Kidney capillary endothelial cell (primary cell): ENCODE measurements at places on chromosomes 2 and 18.
A peak's percentile ranks its signal among the peaks of the same experiment; 100 is the strongest.

- DNase-seq: no peak
Measured at GRCh38 chr2:179376881-179377280, 112.2 kb upstream of the SESTD1 start.

DNA sequence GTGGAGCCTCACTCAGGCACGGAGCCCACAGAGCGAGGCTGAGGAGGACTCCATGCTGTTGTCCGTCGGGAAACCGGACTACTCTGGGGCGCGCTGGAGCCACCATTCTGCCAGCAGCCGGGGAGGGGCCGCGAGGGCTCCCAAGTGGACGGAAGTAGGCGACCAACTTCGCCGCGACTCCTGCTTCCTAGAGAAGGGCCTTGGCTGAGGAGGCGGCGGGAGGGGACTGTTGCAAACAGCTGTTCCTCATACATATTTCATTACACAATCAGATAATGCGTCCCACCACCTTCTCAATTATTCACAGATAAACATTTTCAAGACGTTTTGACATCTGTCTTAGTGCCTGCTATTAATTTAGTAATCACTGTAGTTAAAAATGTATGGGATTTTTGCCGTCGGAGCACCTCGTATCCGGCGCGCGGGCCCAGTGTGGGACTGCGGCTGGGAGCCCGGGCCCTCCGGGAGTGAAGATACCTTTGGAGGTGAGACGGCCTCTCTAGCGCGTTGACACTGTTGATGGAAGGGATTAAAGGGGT is 11.7 kb upstream of the SIX3 start:
- no peak for DNase-seq

DNA sequence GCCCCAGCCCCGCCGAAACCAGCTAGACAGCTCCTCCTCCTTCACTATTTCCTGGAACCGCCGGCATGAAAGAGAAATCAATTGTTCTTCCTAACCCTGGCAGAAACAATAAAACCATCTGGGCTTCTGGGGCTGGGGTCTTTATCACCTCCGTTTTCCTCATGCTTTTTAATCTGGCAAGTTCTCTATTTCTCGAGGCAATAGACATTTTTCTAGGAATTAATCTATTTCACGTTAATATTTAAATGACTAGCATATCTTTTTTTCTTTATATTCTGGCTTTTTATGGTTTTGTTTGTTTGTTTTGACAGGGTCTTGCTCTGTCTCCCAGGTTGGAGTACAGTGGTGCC is 1.4 kb upstream of the KIF1A start:
- DNase-seq: no peak

DNA sequence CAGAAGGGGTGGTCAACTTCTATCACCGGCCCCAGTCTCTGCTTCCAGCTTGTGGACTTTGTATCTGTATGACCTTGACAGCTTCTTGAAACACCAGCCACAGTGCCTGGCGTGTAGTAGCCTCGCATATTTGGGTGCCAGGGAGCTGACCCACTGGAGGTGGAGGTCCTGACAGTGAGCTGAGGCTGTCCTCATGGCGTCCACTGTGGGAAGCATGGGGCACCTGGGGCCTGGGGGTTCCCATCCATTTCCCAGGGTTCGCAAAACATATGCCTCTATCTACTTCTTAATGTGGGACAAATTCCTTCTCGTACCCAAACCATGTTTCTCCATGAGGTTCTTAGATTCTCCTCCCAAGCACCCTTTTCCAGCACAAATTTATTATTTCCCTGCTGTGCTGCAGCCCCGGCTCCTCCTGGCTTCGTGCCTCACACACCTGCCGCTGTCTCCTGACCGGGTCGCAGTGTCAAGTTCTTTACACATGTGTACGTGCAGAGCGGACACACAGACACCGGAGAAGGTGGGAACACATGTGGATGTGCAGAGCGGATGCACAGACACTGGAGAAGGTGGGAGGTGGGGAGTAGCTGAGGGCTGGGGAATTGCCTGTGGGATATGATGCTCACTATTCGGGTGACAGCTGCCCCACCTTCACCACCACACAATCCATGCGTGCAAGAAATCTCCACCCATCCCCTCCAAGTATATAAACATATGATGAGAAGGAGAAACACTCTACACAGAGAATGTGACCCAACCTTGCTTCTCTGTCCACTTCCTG is 23.4 kb downstream of the TMEM18 start:
- no peak for DNase-seq

DNA sequence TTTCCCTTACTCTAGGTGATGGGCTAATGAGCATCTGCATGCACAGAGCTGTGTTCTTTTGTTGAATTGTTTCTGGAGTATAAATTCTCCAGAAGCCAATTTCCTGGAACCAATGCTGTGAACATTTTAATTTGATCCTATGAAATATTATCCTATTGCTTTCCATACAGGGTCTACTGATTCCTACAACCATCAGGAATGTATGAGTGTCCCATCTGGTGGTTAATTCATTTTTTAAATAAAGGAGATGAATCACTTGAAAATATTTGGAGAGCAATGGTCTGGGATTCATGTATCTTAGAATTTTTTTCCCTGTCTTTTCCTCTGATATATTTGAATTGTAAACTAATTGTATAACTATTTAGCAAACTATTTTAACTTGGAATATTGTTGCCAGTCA is 14.0 kb downstream of the KIF5C start:
- no peak for DNase-seq

DNA sequence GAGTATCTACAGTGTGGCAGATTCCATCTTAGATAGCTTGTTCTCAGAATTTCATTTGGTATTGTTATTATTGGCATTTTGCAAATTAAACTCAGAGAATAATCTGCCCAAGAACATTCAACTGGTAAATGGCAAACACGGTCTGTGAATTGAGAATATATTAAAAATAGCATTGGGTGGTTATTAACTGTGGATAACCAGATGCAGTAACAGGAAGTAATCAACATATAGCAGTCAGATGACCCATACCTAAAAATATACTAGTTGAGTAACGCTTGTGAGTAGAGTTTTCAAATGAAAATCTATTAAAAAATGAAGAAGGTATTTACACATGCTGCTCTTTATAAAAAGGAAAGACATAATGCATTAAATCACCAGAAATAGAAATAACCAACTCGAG is 129.5 kb downstream of the ZNF804A start:
- no peak for DNase-seq

DNA sequence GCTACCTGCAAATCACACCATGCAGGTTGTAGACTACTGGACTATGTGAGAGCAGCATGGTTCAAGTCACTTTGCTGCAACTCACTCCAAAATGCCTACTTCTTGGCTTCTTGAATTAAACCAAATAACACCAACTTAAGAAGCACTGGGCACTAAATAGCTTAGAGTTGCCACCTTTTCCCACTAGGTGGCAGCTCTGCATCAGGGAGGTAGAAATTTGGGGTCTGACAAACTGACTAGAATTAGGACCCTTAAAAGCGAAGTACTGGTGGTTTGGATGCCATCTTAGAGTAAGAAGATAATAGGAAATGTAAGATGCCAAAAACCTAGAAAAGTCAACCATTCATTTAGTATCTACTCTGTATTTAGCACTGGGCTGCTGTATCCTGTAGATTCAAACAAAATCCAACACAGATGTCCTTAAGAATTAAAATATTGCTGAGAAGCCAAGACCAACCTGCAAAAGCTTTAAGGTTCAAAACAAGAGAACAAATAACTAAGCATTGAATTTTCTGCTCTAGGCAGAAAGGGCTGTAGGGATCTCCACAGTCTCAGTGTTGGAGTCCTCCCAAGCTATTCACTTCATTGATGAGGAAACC is 65.5 kb downstream of the CCBE1 start:
- DNase-seq: peak; percentile 12

GRCh38 chr2:96156011-96156820 is 11.0 kb upstream of the DUSP2 start:
- DNase-seq: no peak

- DNase-seq: no peak
Measured at GRCh38 chr2:200438251-200438650, 71.6 kb downstream of the KCTD18 start.

DNA sequence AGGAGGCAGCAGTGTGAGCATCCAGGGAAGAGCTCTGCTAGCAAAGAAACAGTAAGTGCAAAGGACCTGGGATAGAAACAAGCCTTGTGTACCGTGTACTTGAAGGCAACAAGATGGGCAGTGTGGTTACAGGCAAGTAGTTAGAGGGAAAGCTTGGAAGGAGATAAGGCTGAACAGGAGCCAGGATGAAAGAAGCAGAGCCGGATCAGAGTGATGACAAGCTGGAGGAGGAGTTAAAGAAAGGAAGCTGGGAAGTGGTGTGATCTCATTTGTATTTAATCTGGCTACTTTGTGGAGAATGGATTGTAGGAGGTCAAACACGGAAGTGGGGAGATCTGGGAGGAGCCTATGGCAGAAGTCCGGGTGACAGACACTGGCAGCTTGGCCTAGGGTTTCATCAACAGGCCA is 44.7 kb upstream of the VPS54 start:
- DNase-seq: peak; percentile 63

DNA sequence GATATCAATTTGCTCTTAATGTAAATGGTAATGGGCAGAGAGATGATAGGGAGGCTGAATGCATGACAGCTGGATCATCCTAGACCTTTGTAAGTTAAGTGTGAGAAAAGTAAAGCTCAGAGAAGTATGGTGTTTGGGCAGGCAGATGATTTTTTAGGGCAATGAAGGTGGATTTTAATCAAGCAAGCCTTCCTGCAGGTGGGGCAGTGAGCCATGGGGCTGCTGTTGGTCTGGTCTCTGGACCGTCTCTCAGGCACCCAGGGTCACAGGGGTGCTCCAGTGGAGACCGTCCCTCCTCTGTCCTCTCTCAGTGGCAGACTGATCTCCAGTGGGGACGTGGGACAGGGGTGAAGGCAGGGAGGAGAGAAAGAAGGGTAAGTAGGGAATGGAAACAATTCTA is 69.8 kb upstream of the STK17B start:
- no peak for DNase-seq

- no peak for DNase-seq
Measured at GRCh38 chr2:53129851-53130250, 637.8 kb upstream of the CHAC2 start.

DNA sequence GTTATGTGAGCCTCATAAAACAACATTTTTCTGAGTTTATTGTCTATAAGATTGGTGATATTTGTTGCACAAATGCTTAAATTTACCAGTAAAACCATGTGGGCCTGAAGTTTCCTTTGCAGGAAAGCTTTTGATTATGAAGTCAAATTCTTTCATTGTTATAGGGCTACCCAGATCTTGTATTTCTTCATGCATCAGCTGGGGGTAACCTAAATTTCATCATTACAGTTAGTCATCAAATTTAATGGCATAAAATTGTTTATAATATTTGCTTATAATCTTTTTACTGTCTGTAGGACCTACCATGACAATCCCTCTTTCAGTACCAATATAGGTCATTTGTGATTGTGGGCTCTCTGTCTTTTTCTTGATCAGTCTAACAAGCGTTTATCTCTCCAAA is 47.8 kb downstream of the SMAD2 start:
- DNase-seq: no peak

DNA sequence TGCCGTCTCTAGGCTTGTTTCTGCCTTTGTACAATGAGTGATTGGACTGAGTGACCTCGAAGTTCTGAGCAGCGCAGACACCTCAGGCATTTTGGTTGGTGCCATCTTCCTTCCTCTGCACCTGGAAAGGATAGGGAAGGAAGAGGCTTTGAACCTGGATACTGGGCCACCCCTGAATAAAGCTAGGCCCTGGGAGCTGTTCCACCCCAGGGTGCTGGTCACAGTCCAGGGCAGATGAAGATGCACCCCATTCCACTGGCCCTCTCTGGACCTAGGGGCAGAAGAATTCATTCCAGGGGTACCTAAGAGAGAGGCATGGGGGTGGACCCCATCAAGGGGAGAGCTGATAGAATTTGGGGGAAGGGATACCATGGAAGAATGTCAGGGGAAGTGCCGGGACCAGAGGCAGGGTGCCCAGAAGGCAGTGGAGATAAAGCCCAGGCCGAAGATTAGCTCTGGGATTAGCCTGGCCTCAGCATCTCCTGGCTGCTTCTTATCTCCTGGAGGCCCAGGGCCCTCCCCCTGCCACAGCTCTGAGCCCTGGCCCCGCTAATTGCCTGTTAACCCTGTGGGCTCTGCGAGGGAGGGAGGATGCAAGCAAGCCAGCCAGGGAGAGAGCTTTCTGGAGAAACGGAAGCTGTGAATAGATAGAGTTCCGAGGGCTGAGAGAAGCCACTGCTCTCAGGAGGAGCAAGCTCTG is 11.4 kb downstream of the ASIC4 start:
- no peak for DNase-seq

GRCh38 chr2:25595393-25595792 is 78.0 kb downstream of the DTNB start:
- no peak for DNase-seq

DNA sequence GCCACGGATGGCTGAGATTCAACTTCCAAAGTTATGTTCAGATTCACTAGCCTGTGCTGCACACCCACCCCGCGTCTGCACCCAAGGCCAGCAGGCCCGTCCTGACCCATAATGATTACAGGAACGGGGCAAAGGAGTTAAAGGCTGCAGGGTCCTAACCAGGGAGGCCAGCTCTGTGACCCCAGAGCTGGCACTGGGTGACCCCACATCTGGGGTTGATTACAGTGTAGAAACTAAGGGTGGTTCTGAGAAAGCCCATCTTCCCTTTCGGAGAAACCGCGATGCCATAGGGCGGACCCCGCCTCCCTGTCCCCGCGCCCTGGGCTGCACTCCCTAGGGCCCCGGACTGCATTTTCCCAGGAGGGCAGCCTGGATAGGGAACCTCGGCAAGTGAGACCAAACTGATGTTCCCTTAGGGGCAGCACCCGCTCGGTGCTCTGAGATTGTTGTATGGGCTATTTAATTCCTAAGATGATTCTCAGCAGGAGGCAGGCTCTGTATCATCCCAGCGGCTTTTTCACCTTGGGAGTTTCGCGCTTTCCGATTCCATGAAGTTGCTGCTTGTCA is 2.2 kb upstream of the GPR148 start:
- no peak for DNase-seq

GRCh38 chr2:240572141-240573031 is 4.1 kb downstream of the RNPEPL1 start:
- DNase-seq: no peak

- DNase-seq: no peak
Measured at GRCh38 chr2:109143214-109144187, 14.5 kb downstream of the SH3RF3 start.

DNA sequence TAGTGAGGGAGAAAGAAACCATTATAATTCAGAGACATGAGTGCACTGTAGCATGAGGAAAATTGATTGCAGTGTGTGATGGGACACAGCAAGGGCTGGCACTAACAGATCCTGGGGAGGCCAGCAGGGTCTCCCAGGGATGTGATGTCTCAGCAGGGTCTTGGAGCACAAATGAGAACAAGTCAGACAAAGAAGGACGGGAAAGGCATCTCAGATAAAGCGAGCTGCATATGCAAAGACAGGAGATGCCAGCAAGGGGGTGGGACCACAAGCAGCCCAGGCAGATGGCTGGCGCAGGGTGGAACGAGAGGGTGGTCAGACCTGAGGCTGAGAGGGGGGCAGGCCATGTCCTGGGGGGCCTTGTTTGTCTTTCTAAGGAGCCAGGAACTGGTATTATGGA is 102.6 kb upstream of the DLX2 start:
- DNase-seq: no peak

- DNase-seq: no peak
Measured at GRCh38 chr18:29083545-29083944, 906.6 kb upstream of the CDH2 start.

- DNase-seq: no peak
Measured at GRCh38 chr2:183034806-183035205, 3.5 kb downstream of the NCKAP1 start.

GRCh38 chr2:158970241-158970751 is 1.9 kb downstream of the TANC1 start:
- peak; percentile 56 for DNase-seq
